Cortex of kidney (tissue), 1 donor: ENCODE measurements at places on chromosomes 1 and 21.

DNA sequence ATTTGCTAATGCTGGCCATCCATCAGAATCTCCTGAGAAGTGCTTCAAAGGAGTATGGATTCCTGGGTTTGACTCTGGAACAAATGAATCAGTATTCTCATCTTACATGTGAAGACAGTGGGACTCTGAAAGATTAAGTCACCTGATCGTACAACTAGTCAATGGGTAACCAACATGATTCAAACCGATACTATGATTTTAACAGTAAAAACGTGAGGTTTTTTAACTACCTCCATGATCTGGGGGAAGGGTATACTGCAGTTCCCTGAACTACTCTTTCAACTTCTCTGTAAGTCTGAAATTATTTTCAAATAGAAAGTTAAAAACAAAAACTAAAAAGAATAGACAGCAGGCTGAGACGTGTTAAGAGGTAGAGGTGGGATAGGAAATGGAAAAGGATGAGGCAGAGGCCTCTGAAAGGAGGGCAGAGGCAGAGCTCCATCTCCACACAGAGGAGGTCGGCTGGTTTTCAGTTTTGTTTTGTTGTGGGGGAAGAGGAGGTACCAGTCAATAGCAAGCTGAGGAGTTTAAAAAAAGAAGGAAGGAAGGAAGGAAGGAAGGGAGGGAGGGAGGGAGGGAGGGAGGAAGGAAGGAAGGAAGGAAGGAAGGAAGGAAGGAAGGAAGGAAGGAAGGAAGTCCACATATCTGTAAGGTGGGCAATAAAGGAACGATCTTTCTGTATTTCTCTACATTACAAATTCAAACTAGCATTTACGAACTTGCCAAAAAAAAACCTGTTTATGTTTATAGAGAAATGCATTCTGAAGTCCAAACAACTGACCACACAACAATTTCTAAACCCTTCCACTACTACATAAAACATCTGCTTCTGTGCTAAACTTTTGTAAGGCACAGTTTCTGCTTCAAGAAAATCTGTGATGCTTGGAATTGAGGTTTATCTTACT, 213.1 kb downstream of the RERE start:
- no peak for DNase-seq

DNA sequence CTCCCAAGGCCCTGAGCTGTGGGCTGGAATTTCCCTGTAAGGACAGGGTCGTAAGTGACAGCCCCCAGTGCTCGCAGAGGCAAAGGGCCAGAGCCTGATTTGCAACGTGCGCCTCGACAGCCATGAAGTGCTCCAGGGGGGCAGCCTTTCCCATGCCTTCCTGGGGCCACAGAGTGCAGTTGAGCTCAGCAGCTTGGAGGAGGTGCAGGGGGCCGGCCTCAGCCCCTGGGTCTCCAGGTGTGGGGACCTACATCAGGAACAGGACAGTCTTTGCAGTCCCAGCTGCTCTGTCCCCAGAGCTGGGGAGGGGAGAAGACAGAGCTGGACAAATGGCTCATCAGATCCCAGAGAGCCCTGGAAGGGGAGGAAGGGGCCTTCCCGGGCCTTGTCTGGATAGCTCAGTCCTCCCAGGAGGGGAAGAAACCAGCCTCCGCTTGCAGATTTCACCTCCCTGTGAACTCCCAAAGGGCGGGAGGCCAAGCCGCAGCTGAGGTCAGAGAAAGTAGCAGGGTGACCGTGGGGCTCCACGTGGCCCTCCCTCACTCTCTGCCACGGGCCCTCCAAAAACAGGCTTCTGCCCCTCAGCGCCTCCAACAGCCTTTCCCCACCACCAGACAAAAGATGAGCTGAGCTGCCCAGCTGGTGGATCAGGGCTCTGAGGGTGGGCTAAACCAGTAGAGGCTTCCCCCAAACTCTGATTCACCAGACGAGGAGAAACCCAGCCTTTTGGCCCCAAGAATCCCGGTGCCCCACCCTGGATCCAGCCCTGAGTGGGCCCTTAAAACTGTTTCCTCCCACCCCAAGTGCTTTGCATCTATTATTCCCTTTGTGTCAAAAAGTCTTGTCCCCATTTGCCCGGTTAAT, 76.5 kb downstream of the DHRS3 start:
- DNase-seq, result no peak

GRCh38 chr1:54070171-54070837, 16.9 kb downstream of the TCEANC2 start:
- no peak for DNase-seq

DNA sequence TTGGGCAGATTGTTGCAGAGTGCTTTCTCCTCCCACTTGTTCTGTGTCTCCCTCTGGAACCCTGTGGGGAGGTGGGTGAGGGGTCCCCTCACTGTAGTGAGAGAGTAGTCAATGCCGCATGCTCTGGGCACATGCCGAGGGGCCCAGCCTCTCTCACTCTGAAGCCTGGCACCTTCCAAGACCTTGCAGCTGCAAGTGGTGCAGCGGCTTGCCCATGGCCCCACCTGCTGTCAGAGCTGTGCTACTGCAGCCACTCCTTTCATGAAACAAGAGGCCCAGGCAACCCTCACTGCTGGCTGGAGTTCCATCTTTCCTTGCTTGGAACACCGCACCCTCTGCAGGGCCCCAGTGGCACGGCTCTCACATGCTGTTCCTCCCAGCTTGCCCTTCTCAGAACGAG, 58.4 kb upstream of the COL6A1 start:
- DNase-seq, result no peak

GRCh38 chr1:29322861-29323585, 86.7 kb downstream of the PTPRU start:
- DNase-seq, result no peak

DNA sequence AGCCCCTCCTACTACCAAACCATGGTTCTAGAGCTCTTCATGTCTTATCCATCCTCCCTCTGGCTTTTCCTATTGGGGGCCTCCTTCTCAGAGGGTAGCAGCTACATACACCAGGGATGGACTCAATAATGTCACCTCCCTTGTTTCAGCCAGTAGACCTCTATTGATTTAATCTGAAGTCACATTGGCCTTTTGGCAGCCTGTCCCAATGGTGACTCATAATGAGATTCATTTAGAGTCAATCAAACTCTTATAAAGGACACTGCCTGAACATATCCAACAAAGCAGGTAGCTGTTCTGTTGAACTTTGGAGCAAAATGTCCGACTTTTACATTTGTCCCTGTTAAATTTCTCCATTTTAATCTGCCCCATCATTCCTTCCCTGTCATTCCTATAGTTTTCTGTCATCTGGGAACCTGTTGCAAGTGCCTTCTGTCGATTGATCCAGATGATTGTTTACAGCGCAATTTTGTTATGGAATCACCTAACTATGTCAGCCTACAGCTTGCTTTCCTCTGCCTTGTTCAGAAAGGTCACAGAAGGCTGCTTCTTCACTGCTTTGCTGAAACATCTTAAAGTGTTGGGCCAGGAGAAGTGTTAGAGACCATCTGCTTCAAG, 105.9 kb downstream of the ETS2 start:
- no peak for DNase-seq

DNA sequence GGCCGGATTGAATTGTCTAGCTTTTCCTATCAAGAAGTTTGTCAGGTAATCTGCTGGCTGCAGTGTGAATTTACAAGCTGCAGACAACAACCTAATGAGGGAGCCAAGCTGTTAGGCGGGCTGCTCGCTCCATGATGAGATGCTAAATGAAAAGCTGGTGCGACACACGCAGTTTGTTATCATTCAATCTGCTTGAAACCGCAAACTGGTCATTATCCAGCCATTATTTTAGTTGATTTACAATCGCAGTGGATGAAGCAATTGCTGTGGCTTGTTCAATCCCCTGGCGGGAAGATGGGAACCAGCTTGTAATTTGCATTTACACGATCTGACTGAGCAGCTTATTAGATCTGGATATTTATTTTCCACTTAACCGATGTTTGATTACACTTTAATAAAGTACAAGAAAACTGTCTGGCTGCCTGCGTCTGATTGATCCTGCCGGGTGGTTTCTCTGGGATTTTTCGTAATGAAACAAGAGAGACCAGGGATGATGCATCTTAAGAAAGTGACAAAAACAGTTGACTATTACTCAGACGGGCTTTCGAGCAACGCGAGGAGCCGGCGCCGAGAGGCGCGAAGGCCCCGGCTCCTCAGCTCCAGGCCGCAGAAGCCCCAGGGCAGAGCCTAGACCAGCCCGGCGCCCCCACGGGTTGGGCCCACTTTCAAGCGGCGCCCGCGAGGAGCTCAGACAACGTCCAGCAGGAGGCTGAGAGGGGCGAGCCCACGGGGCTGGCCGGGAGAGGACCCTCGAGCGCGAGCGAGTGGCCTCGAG, 118.0 kb upstream of the BARHL2 start:
- DNase-seq, result no peak
